NCI-H2107 (cell line): ENCODE measurements at places on chromosomes 3 and 15.

DNA sequence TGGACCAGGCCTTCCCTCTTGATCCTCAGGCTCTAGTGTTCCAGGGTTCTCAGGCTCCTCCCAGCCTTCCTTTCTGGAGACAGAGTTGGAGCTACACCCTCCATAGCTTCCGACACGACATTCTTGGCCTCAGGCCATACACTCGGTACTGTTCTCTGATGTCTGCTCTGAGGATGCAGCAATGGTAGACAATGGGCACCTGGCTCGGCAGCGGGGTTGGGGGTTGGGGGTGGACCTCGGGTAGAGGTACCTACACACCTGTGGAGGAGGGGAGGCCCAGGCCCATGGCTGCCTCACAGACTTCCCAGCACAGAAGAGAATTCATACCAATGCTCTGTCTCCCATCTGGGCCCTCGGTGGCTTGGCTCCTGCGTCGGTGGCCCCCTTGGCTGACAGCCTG lies 21.4 kb downstream of the CCDC13 start:
- DNase-seq: no peak

DNA sequence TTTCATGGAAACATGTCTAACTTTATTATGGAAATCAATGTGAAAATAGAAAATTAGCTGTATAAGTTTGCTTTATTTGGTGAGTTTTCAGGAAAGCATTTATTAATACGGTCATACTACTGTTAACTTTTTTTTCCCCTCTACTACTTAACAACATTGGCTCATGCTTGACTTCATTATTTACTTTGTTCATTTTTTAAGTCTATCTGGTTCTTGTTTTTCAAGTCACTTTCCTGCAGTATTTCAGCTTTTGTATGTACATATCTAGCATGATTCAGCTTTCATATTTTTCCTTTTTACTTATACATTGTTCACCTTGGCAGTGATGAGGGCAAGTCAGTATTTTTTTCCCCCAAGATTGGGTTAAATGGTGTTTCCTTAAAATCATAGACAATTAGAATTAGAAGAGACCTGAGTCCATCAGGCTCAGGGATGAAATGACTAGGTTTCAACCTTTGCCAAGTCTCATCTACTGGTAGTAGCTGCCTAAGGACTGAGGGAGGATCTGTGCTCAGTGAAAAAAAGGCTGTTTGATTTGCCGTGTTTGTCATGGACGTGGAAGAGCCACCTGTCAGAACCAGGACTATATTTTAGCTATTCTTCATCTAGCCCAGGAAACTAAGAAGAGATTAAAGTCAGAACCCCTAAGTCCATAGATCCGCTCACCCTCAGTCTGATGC lies 15.4 kb downstream of the TMOD3 start:
- DNase-seq: no peak

- no peak for DNase-seq
Measured at GRCh38 chr3:52444860-52445793, at the start of gene SEMA3G. Gene SEMA3G (minus strand): TSS chr3:52445103. CDS start chr3:52445027, 76 bp downstream.

DNA sequence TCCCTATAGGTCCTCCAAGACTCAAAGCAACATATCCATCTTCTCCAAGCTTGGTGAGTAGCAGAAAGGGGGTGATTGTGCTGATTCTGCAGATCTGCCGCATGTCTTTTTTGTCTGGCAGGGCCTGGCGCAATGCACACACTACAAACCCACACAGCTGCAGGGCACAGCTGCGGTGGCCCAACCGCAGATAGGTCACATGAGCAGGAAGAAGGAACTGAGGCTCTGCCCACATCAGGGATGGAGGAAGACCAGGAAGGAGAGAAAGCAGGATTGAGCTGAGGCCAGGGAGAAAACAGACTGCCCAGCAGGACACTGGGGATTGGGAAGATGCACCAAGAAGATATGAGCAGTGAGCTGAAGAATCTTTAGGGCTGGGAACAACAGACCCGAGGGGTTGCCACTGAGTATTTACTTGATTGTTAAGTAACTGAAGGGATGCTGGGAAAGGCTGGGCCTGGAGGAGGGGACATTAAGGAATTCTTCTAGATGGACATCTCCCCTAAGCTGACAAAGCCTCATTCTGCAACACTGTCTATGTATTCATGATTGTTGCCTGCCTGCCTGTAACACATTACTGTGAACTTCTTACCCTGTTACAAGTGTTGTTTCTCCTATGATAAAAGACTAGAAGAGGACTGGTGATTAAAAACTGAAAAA lies 126.7 kb downstream of the MYLK start:
- no peak for DNase-seq

DNA sequence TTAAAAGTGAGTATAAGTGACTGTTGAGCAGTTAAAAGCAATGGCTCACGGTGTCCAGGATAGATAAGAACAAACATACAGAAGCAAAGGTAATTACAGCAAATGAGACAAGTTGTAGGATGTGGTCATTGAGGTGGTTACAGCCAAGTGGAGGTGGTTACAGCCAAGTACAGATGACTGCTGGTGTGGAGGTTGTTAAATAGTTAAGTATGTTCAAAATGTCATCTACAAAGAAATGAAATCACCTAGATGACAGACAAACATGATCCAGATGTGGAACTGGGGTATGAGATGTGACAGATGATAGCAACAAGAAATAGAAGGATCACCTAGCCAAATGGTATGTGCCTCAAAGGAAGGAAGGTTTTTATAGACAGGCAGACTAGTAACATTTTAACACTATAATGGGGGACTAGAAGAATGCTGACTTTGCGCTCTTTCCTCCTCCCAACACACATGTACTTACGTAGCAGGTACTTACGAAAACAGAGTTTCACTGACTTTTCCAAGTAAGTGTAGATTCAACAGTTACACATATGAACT lies 6.8 kb upstream of the ANKRD28 start:
- DNase-seq: no peak

DNA sequence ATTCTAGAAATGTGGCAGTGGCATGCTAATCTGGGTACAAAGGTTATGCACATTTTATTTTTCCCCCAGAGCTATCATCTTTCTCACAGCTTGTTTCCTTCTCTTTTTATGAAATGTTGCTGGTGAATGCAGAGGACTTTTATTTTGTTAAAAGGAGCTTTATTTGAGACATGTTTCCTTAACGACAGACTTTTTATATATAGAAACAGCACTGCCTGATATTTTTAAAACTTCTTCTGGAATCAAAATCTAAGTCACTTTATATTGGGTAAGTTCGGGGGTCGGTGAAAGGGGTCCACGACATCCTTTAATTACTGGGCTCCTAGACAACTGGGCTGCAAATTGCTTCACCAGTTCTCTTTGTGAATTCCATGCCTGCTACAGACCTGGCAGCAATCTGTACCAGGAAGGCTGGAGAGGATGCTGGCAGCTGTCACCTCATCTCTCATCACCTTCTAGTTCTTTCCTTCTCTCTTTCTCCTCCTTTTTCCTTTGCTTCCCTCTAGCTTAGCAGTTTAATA lies 464.7 kb downstream of the PDCD6IP start:
- no peak for DNase-seq

GRCh38 chr15:70308735-70309434 lies 211.2 kb upstream of the TLE3 start:
- no peak for DNase-seq

- DNase-seq: no peak
Measured at GRCh38 chr3:179037351-179037750, 34.3 kb downstream of the ZMAT3 start.

GRCh38 chr3:191376516-191377141 lies 46.3 kb upstream of the UTS2B start:
- DNase-seq: no peak

- DNase-seq: no peak
Measured at GRCh38 chr15:79032656-79033055, 57.9 kb downstream of the RASGRF1 start.

- peak; percentile 71 for DNase-seq
Measured at GRCh38 chr3:160225176-160226025, at the start of gene C3orf80. Gene C3orf80 (plus strand): TSS chr3:160225422. CDS start chr3:160225636, 214 bp downstream.
